Aorta (tissue), 5 donors: ENCODE measurements at places on chromosomes 1 and 21. TPM values are rescaled to one million over a fixed set of nuclear protein-coding genes. Genes with fewer than 3 reads are reported as not detected.

DNA sequence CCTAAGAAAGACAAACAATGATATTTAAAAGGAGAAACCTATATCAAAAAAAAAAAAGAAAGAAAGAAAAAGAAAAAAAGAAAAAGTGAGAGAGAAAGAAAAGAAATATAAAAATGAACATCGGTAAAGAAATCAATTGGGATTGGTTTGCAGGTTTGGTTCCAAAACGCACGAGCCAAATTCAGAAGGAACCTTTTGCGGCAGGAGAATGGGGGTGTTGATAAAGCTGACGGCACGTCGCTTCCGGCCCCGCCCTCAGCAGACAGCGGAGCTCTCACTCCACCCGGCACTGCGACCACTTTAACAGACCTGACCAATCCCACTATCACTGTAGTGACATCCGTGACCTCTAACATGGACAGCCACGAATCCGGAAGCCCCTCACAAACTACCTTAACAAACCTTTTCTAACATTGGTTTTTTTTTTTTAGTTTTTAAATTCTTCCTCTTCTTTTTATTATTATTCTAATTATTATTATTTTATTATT, 11.7 kb downstream of the LHX9 start:
- H3K4me1 ChIP-seq = no peaks in the 10 kb centered on the region
- no peak overlapping the region for H3K27ac ChIP-seq
- DNase-seq = no peak
- H3K27me3 ChIP-seq = no peaks in the 10 kb centered on the region

DNA sequence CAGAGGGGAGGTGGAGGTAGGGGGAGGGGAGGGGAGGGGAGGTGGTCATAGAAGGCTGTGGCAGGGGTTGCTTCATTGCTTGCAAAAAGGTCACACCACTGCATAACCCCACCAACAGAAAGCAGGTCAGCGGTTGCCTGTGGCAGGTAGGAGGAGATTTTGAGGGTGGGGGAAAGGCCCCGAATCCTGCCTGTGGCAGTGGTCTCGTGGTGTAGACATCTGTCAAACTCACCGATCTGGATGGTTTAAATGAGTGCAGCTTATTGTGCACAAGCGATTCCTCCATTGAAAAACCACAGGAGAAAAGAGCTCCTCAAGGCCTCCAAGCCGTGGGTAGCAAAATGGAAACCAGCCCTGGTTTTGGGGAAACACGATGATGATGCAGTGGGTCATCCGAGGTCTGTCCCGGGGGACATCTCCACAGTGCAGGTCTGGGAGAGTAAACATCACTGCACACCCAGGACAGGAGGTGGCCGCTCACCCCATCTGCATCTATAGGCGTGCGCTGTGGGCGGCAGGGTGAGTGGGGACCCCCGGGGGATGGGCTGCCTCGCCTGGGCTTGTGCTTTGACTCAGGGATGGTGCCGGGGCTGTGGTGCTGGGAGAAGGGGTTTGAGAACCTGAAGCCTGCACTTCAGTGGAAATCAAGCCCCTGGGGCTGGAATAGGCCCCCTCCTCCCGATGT, 112.3 kb downstream of the CRYAA start:
- peak; percentile 23 for DNase-seq
- no peaks in the 10 kb centered on the region for H3K27me3 ChIP-seq
- no peaks in the 10 kb centered on the region for H3K36me3 ChIP-seq
- H3K4me1 ChIP-seq = no peaks in the 10 kb centered on the region
- no peak overlapping the region for H3K27ac ChIP-seq
- no peak overlapping the region for H3K4me3 ChIP-seq

DNA sequence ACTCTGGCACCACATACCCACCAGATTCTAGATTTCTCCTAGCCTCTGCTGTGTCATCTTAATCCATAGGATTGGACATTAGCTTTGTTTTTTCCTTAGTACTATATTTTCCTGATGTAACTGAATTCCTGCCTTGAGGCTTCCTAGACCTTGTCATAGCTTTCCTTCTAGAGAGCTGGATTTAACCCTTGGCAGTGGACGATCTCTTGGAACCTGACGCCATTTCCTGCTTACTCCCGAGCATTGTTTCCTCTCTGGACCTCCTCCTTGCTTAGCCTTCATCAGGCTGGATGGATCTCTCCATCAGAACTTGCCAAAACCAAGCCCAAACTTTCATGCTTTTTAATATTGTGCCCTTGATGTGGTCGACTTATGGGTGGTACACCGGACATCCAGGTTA, 1.5 kb downstream of the APOBEC4 start:
- H3K4me3 ChIP-seq = no peak overlapping the region
- no peak for DNase-seq
- no peaks in the 10 kb centered on the region for H3K27me3 ChIP-seq
- H3K36me3 ChIP-seq = no peaks in the 10 kb centered on the region

DNA sequence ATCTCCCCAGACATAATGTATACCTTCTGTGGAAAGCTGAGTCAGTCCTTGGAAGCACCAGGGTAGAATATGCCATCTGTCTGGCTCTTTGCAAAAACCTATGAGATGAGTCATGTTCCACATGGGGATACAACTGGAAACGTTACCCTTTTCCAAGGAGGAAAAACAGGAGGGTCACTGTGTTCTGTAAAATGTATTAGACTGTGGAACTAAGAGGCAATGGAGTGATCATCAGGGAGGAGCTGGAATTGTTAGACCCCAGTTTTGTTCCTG, 16.1 kb upstream of the PSMD4 start:
- H3K36me3 ChIP-seq = peaks cover 21% of the 10 kb centered on the region
- no peaks in the 10 kb centered on the region for H3K4me1 ChIP-seq
- DNase-seq = no peak

GRCh38 chr1:107993920-107994319, 28.9 kb upstream of the VAV3 start:
- H3K27me3 ChIP-seq = peaks cover 2% of the 10 kb centered on the region
- no peak overlapping the region for H3K4me3 ChIP-seq
- DNase-seq = no peak
- H3K4me1 ChIP-seq = no peaks in the 10 kb centered on the region

- no peak overlapping the region for H3K27ac ChIP-seq
- H3K36me3 ChIP-seq = no peaks in the 10 kb centered on the region
- H3K4me3 ChIP-seq = no peak overlapping the region
Observed at GRCh38 chr1:230542054-230542453, 100.2 kb upstream of the COG2 start.

DNA sequence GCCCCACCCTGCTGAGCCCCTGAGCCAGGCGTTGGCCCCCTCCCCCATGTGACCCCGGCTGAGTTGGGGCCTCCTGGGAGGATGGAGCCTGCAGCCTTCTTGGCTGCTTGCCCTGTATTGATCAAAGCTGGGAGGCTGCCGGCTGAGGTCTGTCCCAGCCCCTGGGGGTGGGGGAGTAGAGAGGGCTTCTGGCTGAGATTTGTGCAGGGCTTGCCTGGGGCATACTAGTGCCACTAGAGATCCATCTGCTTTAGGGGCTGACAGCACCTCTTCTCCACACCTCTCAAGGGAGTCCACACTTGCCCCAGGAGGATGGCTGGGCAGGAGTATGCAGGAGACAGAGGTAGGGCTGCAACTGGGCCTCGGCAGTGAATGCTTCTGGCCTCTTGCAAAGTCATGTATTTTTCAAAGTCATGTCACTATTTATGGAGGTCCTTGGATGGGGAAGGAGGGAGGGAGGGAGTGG, 53.6 kb upstream of the SSBP3 start:
- H3K4me1 ChIP-seq = no peaks in the 10 kb centered on the region
- no peaks in the 10 kb centered on the region for H3K36me3 ChIP-seq
- no peaks in the 10 kb centered on the region for H3K27me3 ChIP-seq
- no peak overlapping the region for H3K4me3 ChIP-seq
- no peak for DNase-seq

- no peak for DNase-seq
- no peaks in the 10 kb centered on the region for H3K27me3 ChIP-seq
- H3K4me3 ChIP-seq = no peak overlapping the region
- no peaks in the 10 kb centered on the region for H3K4me1 ChIP-seq
- no peaks in the 10 kb centered on the region for H3K36me3 ChIP-seq
Observed at GRCh38 chr1:50105433-50105832, 3.3 kb upstream of the ELAVL4 start.

GRCh38 chr1:29801561-29801973, 565.2 kb downstream of the PTPRU start:
- no peaks in the 10 kb centered on the region for H3K4me1 ChIP-seq
- no peak for DNase-seq
- H3K27me3 ChIP-seq = no peaks in the 10 kb centered on the region
- H3K27ac ChIP-seq = no peak overlapping the region

- H3K4me3 ChIP-seq = no peak overlapping the region
- H3K36me3 ChIP-seq = no peaks in the 10 kb centered on the region
- DNase-seq = no peak
- H3K27me3 ChIP-seq = no peaks in the 10 kb centered on the region
- H3K4me1 ChIP-seq = no peaks in the 10 kb centered on the region
- H3K27ac ChIP-seq = no peak overlapping the region
Observed at GRCh38 chr1:80036690-80037432, 1030.3 kb upstream of the ADGRL4 start.

DNA sequence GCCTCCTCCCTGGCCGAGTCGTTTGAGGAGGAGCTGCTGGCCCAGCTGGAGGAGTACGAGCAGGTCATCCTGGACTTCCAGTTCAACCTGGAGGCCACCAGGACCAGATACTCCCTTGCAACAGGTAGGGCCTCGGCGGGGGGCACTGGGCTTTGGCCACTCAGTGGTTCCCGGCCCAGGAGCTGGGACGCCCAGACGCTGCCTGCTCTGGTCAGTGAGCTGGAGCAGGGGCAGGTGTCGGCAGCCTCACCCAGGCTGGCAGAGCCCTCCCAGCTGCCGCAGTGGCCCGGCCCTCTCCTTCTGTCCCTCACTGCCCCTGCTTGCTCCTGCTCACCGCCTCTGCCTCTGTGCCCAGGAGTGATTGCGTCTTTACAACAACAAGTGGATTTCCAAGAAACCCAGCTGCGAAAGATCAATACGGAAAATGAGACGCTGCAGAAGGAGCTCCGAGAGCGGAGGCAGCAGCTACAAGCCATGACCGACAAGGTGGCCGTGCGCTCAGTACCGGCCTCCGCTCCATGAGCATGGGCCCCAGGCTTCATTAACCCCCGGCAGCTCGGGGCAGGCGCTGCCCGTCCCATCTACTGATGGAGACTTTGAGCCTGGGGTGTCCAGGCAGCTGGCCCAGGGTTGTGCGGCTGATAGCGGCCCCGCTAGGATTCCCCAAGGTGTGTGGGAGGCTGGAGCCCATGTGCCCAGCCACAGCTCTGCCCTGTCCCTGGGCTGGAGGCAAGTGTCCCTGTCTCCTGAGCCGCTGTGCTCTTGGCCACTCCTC, 9.0 kb upstream of the SMIM1 start:
- H3K27ac ChIP-seq = no peak overlapping the region
- no peaks in the 10 kb centered on the region for H3K27me3 ChIP-seq
- peak; percentile 65 for DNase-seq
- no peak overlapping the region for H3K4me3 ChIP-seq
- no peaks in the 10 kb centered on the region for H3K4me1 ChIP-seq

DNA sequence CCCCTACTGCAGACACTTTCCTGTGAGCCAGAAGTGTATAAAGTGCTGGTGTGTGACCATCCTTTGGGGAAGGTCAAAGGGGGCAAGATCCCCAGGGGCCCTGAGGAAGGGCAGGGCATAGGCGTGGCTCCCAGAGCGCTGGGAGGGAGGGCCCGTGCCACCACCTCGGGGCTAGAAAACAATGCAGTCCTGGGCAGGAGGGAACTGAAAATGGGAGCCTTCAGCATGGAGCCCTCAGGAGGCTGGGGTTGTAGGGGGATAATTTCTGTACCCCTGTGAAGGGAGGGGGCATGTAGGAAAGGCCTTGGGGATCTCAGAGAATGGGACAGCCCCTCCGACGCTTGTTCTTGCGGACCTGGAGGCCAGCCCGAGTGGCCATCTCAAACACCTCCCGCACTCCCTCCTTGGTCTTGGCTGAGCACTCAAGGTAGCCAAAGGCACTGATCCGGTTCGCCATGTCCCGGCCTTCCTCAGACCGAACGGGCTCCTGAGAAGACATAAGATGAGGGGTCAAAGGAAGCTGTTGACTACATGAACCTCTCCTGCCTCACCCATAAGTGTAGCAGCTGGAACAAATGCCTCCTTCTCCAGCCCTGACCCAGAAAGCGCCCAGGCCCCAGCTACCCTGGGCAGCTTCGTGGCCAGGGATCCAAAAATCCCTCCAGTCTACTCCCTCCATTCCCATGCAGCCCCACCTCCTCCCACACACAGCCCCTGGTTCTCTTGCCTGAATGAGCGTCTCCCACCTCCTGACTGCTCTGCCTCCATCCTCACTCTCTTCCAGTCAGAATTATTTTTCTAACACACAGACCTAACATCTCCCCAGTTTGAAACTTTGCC, 5.5 kb downstream of the RHOC start:
- no peaks in the 10 kb centered on the region for H3K36me3 ChIP-seq
- no peak overlapping the region for H3K4me3 ChIP-seq
- DNase-seq = peak; percentile 66
- H3K27ac ChIP-seq = peak overlapping the region; percentile 52
- no peaks in the 10 kb centered on the region for H3K27me3 ChIP-seq
- no peaks in the 10 kb centered on the region for H3K4me1 ChIP-seq

DNA sequence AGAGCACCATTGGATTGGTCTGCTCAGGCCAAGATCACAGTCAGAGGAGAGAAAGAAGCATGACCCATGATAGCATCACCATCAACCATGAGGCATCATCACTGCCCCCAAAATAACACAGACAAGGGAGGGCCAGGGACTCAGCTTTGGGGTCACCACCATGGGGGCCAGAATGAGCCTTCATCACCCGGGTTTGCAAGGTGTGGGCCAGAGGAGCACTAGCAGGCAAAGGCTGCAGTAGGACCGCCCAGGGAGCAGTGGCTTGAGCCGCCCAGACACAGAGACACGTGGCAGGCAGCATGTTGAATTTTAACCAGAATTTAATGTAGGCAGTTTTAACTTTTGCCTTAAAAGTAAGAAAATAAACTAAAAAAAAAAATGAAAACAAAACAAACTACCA, 53.7 kb upstream of the TMPRSS2 start:
- H3K36me3 ChIP-seq = no peaks in the 10 kb centered on the region
- H3K27ac ChIP-seq = no peak overlapping the region
- no peaks in the 10 kb centered on the region for H3K4me1 ChIP-seq
- H3K4me3 ChIP-seq = no peak overlapping the region
- DNase-seq = no peak
- peaks cover 2% of the 10 kb centered on the region for H3K27me3 ChIP-seq

GRCh38 chr1:52920791-52921291, 699 bp downstream of the ECHDC2 start:
- H3K27me3 ChIP-seq = no peaks in the 10 kb centered on the region
- H3K36me3 ChIP-seq = no peaks in the 10 kb centered on the region
- DNase-seq = peak; percentile 84
- H3K4me3 ChIP-seq = peak overlapping the region; percentile 87
- H3K4me1 ChIP-seq = no peaks in the 10 kb centered on the region
- peak overlapping the region; percentile 0 for H3K27ac ChIP-seq

GRCh38 chr1:28744184-28744583, 7.4 kb downstream of the YTHDF2 start:
- H3K36me3 ChIP-seq = peaks cover 14% of the 10 kb centered on the region
- H3K27ac ChIP-seq = no peak overlapping the region
- no peak overlapping the region for H3K4me3 ChIP-seq

The TRIM58 gene
- 3.2 TPM for total RNA-seq

The METTL18 gene
- total RNA-seq = 4.7 TPM

The SLAMF7 gene
- 2.9 TPM for total RNA-seq

The PGLYRP4 gene
- total RNA-seq = not detected

The TEDDM1 gene
- total RNA-seq = not detected

The TRIM63 gene
- 0.24 TPM for total RNA-seq

The PTCH2 gene
- 6.3 TPM for total RNA-seq

The GFI1 gene
- total RNA-seq = 1.9 TPM

The VCAM1 gene
- 78.8 TPM for total RNA-seq

The TMEM125 gene
- not detected for total RNA-seq

The OR2G3 gene
- not detected for total RNA-seq

The C1orf226 gene
- total RNA-seq = 4.4 TPM

The ILDR2 gene
- total RNA-seq = 0.42 TPM

The CFHR3 gene
- 0.66 TPM for total RNA-seq

The TLCD4 gene
- total RNA-seq = 17.3 TPM

The COL24A1 gene
- total RNA-seq = 3.0 TPM

The CELA2A gene
- total RNA-seq = 1.3 TPM

The PIK3R3 gene
- total RNA-seq = 49.8 TPM
